Stimulated activated CD4-positive, alpha-beta T cell treated with anti-CD3 and anti-CD28 coated beads, Interleukin-2, amount 100 ng/mL, for 48 hours (primary cell): ENCODE measurements at places on chromosomes 3 and 15.

DNA sequence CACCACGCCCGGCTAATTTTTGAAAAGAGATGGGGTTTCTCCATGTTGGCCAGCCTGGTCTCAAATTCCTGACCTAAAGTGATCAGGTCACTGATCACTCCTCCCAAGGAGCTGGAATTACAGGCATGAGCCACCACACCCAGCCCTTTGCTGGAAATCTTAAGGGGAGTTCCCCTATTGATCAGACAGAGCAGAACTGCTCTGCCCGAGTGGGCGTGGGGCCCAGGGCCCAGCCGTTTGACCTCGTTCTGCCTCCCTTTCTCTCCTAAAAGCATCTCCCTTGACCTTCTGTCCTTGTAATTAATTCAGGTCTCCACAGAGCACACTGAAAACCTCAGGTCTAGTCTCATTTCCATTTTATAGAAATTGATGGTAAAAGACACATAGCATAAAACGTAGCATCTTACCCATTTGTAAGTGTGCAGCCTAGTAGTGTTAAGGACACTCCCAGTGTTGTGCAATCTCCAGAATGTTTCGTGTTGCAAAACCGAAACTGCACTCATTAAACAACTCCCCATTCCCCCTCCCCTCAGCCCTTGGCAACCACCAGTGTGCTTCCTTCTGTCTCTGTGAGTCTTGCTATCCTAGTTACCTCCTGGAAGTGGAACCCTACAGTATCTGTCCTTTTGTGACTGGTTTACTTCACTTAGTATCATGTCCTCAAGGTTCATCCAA, 89.3 kb downstream of the SLCO3A1 start:
- DNase-seq = no peak

DNA sequence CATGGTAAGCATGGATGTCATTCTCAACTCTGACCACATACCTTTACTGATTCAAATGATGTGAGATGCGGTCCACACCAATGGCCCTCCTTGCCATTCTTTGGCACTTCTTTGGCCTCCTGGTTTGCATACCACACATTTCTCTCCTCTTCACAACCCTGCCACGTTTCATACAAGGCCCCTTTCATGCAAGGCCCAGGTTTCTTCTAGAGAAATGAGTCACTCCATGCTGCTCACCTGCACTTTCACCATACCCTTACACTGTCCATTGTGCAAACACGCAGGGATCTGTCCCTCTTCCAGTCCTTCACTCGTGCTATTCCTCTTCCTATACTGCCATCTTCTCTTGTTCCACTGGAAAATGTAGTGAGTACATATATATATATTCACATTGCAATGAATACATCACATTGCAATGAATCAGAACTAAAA, 24.4 kb upstream of the SLC24A5 start:
- no peak for DNase-seq

GRCh38 chr15:47857776-47858167, 140.5 kb downstream of the SEMA6D start:
- DNase-seq = no peak

GRCh38 chr3:54366839-54367238, 244.5 kb downstream of the CACNA2D3 start:
- DNase-seq = no peak

DNA sequence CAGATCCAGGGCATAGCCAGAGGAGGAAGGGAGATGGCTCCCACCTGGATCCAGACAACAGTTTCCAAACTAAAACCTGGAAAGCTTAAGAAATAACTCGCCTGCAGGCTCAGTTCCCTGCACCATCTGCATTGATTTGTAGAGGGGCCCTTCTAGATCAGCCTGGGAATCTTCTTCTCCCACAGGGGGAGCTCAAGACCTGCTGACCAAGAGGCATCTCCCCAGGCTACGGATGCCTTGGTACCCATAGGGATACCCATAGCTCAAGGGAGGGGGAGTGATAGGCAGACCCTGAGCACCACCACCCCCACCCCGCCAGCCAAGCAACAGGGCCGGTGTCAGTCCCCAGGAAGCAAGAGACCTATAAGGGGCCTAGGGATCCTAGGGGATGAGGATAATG, 28.0 kb upstream of the DCLK3 start:
- DNase-seq = peak; percentile 19

- DNase-seq = no peak
Observed at GRCh38 chr3:196398782-196399181, 33.4 kb downstream of the UBXN7 start.

DNA sequence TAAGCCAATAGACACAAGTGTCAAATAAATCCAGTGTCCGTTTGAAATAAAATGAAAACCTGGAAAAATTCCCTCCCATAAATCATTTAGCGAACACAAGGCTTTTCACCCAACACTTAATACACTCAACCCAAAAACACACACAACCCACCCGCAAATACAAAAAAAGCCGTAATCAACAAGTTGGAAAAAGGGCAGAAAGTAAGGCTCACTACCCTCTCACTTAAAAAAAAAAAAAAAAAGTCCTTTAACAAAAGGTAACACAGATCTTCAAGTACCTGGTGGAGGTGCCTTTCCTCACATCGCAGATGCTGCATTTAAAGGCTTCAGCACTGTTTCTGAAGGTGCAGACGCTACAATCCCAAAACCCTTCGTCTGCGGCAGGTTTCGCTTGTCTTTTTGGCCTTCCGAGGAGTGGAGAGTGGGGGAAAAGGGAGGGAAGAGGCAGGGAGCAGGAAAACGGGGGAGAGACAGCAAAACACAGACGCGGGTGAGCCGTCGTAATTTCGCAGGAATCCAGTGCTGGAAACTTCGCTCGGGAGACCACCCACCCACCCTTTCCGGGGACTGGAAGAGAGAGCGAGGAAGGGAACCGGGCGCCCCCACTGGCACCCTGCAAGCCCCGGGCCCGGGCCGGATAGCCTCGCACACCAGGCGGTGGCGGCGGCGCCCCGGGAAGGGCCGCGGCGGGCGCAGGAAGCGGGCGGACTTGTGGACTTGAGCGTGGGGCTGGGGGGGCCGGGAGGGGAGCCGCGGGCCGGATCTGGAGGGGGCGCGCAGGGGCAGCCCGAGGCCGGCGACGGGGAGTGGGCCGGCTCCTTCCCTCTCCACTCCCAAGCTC, 401.8 kb downstream of the SHQ1 start:
- peak; percentile 44 for DNase-seq

GRCh38 chr15:76376816-76377215, 40.2 kb downstream of the ISL2 start:
- no peak for DNase-seq

DNA sequence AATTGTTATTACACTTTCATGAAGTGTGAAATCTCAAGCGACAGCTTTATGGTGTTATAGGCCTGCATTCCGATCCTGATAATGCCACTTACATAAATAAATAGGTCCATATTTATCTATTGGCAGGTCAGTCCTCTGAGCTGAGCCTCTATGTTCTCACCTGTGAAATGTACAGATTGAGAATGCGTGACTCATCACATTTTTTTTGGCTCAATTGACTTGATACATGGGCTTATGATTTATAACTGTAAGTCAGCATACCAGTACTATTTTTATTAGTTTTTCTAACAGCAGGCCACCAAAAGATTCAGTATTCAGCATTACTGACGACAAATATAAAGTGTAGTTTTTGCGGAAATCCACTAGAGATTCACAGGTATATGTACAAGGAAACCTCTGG, 344.4 kb downstream of the ROBO1 start:
- no peak for DNase-seq

- DNase-seq = no peak
Observed at GRCh38 chr3:178971614-178972013, 100.0 kb downstream of the ZMAT3 start.

DNA sequence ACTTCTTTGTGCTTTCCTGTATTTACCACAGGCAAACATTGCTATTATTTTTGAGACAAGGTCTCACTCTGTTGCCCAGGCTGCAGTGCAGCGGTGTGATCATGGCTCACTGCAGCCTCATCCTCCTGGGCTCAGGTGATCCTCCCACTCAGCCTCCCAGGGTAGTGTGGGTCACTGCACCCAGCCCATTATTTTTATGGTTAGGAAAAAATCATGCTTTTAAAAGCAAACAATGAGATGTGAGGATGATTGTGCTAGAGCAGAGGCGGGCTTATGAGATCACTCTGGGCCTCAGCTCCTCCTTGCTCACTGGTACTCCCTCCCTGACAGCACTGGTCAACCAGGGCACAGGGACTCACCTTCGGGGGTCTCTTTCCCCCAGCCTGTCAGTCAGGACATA, 2.2 kb downstream of the MAN2C1 start:
- DNase-seq = no peak

GRCh38 chr3:42490243-42490642, 12.2 kb upstream of the VIPR1 start:
- DNase-seq = no peak

GRCh38 chr3:127445581-127446343, 144.8 kb downstream of the TPRA1 start:
- no peak for DNase-seq

GRCh38 chr15:45442507-45443135, 64.3 kb upstream of the GATM start:
- DNase-seq = no peak

GRCh38 chr15:47961401-47962090, 159.2 kb upstream of the SLC24A5 start:
- DNase-seq = no peak

DNA sequence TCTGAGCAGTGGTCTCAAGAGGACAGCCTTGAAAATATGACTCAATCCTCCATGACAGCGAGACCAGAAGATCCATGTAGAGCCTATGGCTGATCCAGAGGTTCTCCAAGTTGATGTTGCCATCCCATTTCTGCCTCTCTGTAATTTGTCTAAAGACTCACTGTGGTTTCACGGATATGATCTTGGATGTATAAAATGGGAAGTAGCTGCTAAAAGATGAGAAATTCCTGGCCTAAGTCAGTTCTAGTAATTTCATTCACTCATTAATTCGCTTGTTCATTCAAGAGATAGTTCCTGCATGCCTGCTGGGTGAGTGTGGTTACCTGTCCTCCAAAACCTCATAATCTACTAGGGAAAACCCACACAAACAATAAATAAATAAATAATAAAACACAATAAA, 145.9 kb downstream of the TNIK start:
- DNase-seq = no peak

DNA sequence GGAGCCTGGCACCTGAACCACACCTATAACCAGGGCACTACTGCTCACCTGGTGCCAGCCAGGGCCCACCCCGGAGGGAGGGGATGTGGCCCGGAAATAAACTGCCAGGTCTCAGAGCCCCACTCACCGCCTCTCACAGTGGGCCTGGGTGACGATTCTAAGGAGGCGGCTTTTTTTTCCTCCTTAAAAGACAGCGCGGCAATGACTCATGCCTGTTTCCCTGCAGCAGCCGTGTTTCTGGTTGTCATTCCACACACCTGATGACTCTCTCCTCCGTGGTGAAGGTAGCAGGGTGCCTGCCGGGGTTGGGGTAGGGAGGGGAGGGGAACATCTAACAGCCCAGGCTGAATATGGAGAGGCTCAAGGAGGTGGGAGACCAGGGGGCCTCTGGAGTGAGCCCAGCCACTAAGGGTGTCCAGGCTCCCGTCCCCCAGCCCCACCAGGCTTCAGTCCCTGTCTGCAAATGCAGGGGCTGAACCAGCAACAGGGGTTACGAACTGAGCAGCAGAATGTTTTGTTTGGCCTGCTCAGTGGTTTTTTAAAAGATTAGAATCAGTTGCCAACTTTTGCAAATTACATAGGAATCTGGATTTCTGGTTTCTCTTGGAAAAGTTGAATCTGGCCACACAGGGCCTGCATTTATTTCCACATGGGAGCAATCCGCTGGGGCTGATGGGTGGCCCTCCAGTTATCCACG, 127.3 kb upstream of the LINGO1 start:
- DNase-seq = no peak
